ENCODE measurements at places on chromosomes 16 and 17. TPM values are rescaled to one million over a fixed set of nuclear protein-coding genes. Genes with fewer than 3 reads are reported as not detected.

SCNN1B gene
- not detected for total RNA-seq

ADGRG1 gene
- 0.20 TPM for total RNA-seq

C1QTNF8 gene
- not detected for total RNA-seq

SLC2A4 gene
- not detected for total RNA-seq

DNA sequence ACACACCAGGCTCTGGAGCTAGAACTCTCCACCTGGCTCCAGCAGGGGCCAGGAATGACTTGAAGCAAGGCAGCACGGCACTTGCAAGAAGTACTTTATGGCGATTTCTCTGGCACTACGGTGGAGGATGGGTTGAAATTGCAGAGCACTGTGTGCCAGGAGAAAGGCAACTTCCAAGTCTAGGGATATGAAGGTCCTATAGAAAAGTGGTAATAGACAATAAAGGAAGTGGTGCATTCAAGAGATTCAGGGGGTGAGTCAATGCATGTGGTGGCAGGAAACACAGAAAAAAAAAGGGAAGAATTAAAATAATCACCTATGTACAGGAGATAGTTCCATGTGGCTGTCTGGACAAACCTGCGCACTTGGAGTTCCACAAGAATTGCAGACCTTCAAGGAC lies 240.3 kb upstream of the DYNLRB2 start:
- DNase-seq, result no peak

DNA sequence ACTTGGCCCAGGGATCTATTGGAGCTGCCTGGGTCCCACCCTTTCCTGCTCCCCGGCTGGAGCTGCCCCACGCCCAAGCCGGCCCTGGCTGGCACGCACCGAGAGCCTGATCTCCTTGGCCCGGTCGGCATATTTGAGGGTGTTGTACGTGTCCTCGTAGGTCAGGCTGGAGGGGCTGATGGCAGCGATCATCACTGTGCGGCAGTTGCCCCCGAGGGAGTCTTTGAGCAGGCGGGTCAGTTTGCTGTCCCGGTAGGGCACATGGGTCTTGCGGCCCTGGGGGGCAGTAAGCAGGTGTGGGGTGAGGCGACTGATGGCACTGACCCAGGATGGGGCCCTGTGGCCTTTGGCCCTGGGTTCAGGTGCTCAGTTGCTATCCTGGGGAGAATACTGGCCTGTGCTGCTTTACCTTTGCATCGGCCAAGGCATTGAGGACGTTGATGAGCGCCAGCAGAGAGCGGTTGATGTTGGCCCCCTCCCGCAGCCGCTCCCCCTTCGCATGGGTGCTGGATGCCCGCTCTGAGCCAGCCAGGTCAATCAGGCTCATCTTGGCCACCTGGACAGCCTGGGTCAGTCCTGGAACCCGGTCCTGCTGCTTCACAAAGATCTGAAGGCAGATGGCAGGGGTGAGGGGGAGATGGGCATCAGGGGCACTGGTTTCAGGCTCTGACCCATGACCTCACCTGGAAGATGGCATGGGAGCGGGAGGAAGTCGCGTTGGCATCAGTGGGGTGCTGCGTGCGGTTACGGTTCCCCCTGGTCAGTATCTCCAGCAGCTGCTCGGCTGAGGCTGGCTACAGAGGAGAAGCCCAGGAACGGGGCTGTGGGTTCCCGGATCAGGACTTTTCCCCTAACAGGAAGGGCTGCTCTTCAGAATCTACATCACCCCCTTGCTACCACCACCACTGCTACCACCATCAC lies 13.5 kb downstream of the KIF18B start:
- DNase-seq, result no peak

GRCh38 chr16:68406458-68407152 lies 41.7 kb downstream of the SMPD3 start:
- no peak for DNase-seq

DNA sequence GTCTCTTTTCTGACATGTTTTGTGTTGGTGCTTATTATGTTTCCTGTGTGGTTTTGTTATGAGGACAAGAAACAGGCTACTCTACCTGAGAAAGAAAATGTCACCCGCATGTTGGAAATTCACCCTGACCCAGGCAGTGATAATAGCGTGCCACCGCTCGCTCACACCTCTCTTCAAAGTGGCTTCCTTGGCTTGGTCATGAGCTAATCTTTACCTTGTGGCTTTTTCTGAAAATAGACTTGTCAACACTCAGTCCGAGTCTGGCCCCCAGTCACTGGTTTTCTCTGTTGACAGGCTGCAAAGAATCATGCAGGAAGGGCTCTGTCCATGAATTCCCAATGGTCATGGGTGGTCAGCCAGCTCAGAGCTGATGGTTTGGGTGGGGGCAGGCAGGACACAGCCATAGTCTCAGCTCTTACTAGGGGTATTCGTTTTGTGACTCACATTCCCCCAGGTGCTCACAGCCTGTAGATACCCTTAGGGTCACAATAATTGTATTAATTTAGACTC lies 121.3 kb upstream of the CACNG5 start:
- DNase-seq, result no peak

DNA sequence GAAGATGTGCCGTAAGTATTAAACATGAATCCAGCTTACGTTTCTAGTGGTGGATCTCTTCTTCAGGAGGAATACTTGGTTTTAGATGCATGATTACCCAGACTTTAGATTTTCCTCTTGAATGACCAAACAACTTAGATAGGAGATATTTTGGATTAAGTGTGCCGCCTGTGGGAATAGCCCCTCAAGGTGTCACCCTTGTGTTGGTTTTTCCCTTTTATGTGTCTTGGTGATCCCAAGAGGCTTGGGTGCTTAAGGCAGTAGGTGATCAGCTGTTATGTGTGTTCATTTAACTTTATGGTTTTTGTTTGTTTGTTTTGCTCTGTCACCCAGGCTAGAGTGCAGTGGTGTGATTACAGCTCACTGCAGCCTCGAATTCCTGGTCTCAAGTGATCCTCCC lies 115.1 kb downstream of the PPM1E start:
- DNase-seq, result no peak

DNA sequence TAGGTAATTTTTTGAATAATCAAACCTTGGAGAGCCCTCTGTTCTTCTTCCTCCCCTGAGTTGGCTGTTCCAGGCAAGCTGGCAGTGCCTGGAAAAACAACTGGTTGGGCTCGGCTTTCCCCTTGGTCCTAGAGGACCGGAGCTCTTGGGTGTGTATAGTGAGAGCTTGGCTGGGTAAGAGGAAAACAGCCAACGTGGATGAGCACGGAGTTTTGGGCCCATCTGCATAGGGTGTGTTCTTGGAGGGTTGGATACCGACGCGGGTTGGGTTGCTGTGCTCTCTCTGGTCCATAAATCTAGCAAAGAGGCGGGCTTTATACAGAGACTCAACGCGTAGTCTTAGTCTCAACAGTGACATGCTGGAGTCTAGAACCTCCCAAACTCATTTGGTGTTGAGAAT lies 23.2 kb downstream of the ITGB3 start:
- no peak for DNase-seq

- no peak for DNase-seq
Measured at GRCh38 chr17:75036643-75037268, 10.0 kb downstream of the ATP5PD start.

DNA sequence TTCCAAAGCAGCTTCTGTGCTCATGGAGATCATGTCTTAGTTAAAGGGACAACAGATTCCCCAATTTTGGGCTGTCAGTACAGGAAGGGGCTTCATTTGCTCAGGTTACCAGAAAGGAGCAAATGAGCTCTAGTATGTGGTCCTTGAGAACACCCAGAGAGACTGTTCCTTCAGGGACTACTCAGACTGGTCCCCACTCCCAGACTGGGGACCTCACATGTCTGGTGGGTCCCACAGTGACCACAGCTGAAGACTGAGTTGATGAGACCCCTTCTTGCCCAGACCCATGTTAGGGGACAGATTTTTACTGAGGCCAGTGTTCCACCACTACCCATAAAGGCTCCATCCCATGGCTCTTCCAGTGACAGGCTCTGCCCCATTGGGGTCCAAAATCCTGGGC lies 1695.2 kb downstream of the TP53TG3F start:
- DNase-seq, result no peak

Measured in B cell (primary cell).